Lower lobe of right lung (tissue), 2 donors: ENCODE measurements at places on chromosomes 12 and 14. TPM values are rescaled to one million over a fixed set of nuclear protein-coding genes. Genes with fewer than 3 reads are reported as not detected.

MUCL1 gene
- total RNA-seq: not detected

CYP27B1 gene
- 1.1 TPM for total RNA-seq

ADAMTS20 gene
- total RNA-seq: not detected

ASCL1 gene
- total RNA-seq: 0.15 TPM

LRRC9 gene
- total RNA-seq: not detected

GNG2 gene
- total RNA-seq: 23.8 TPM

HOXC10 gene
- total RNA-seq: not detected

IL31 gene
- total RNA-seq: not detected

GZMH gene
- total RNA-seq: 7.5 TPM

SLC17A8 gene
- not detected for total RNA-seq

CLEC4C gene
- not detected for total RNA-seq
